Activated gamma-delta T cell treated with Interleukin-2 at 50 U/mL for 16 hours (primary cell): ENCODE measurements at places on chromosomes 13 and 19.

DNA sequence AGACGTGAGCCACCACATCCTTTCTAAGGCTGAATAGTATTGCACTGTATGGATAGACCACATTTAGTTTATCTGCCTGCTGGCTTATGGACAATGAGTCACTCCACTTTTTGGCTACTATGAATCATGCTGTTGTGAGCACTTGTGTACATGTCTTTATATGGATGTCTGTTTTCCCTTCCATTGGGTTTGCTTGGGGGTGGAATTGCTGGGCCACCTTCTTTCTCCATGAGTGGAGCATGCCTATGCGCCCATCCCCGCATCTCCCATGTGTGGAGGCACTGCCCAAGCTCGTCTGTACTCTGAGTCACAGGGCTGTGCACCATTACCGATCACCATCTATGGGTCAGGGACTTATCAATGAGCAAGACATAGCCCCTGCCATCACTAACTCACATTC is 127.2 kb upstream of the GJB6 start:
- no peak for DNase-seq

DNA sequence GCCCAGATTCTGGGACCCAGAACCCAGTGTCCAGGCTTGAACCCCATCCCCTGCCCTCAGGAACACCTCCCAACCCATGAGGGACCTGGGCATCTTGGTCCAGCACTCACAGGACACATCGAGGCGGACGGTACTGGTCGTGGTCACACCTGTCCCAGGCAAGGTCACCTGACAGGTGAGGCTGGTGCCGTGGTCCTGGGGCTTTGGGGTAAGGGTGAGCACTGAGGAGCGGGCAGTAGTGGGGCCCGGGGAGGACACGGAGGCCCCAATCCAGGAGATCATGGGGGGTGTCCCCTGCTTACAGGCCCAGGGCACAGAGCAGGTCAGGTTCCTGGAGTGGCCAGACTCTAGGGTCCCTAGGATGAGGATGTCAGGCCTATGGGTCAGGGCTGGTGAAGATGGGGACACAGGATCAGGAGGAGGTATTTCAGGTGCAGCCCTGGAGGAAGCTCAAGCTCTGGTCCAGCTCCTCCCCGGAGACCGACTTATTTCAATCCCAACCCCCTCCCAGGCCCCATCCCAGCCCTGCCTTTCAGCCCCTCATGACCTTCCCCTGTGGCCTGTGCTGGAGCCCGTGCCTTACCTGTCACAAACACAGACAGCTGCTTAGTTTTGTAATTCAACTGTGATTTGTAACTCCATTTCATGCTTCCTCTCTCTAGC is 772 bp downstream of the SIGLEC8 start:
- no peak for DNase-seq

DNA sequence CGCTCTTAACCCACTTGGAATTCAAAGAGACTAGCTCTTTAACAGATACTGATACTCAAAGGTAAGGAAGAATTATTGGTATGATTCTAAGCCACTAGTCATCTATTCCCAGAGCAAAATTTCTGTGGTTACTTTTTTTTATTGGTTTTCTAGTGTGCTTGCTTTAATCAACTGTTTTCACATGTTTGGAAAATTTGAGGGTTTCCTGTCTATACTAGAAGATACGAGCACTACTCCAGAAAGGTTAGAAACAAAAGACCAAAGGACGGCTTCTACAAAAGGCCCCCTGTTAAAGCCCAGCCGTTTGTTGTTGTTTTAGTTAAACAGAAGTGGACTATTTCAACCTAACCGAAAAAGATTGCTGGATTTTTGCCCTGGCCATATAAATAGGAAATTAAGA is 18.5 kb upstream of the LPAR6 start:
- DNase-seq = no peak

DNA sequence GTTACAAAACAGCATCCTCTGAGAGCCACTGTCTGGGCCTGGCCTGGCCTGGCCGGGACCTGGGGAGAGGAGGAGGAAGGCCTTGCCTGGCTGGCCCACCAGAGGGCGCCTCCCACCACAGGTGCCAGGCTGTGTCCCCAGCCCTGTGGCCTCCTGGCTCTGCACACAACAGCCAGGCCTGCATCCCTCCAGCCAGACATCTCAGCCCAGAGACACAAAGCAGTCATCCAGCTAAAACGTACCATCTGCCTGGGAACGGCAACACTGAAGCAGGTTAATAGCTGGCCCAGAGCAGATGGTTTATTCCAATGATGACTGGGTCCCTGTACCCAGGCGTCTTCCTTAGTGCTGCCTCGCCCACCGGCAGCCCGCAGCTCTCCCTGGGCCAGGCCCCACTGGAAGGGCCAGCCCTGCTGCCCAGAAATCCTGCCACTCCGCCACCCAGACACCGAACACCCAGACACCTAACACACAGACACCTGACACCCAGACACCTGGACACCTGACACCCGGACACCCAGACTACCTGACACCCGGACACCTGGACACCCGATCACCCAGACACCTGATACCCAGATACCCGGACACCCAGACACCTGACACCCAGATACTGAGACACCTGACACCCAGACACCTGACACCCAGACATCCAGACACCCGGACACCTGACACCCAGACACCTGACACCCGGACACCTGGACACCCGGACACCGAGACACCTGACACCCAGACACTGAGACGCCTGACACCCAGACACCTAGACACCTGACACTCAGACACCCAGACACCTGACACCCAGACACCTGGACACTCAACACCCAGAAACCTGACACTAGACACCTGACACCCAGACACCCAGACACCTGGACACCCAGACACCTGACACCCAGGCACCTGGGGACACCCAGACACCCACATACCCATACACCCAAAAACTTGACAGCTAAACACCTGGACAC is 20.1 kb downstream of the C19orf12 start:
- DNase-seq = peak; percentile 80

- DNase-seq = no peak
Measured at GRCh38 chr19:28394725-28395124, 818.2 kb downstream of the UQCRFS1 start.

DNA sequence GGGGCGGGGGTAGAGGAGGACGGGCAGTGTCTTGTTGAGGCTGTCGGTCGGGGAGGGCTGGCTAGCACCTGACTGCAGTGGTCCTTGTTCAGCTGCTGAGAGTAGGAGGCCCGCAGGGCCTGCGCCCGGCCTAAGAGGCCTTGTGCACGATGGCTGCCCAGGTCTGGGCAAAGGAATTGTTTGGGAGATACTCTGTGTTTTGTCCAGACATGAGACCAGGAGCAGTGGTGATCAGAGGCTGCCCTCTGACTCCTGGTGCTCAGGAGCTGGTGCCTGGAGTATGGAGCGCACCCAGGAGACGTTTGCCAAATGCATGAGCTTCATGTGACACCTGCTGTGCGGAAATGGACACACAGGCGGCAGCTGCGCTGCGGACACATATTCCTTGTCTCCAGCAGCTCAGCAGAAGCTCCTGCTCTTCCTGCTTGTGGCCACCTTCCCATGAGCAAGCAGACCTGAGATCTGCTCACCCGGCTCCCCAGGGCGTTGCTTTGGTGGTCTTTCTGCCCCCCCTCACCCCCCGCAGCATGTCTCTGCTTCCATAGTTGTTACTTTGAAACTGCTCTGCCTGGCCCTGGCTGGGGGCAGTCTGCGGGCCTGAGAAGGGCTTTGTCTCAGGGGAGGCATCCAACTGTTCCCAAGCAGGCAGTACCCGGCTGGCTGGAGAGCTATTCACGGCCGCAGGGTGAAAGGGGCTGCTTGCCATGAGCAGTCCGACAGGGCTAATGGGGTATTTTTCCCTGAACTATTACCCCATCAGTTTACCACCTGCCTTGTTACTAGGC is 163.9 kb downstream of the TEX29 start:
- DNase-seq = no peak

DNA sequence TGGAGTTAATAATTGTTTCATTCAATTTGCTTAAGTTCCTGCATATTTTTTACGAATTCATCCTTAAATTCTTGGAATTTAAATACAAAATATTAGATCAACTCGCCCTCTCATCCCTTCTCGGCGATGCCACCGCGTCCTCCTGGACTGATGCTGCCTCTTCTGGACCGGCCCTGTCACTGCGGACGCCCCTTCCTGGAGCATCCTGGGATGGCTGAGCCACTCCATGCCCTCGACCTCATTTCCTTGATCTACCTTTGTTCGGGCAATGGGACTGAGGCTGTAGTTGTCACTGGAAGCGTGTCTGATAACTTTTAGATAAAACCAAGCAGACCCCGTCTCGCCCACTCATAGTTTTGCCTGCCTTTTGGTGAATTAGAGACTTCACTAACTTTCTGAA is 283.7 kb downstream of the TEX29 start:
- DNase-seq = no peak

GRCh38 chr19:9735986-9736385 is 32.6 kb downstream of the ZNF846 start:
- no peak for DNase-seq
